AG08395 (cell line): ENCODE measurements at places on chromosomes 12 and 14.
A peak's percentile ranks its signal among the peaks of the same experiment; 100 is the strongest.

DNA sequence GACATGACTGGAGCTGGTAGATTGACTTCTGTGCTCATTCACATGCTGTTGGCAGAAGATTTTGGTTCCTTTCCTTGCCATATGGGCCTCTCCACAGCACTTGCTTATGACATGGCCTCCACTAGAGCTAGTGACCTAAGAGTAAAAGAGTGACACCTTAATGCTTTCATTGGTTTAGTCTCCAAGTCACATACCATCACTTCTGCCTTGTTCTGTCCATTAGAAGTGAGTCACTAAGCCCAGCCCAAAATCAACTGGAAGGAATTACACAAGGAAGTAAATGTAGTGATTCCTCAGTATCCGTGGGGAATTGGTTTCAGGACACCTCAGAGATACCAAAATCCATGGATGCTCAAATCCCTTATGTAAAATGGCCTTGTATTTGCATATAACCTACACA, 81.3 kb downstream of the PPHLN1 start:
- no peak for DNase-seq

- DNase-seq = no peak
These were observed 400.3 kb downstream of the ZFP36L1 start for GRCh38 chr14:68392393-68393141.

DNA sequence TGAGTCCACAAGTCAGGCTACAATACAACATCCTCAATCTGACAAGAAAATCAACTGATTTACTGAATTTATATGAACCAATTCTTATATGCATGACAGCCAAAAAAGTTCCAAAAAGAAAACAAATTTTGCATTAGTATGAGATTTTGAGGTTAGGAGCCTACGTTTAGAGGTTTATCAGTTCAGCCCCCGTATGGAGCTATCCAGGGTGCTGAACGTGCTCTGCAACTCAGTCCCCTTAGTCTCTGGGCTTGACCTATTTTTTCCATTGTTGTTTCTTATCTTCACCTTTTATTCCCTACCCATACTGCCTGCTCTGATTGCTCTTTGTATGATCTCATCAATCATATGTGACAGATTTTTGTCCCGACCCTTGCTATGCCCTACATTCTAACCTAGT, 693.0 kb downstream of the NRXN3 start:
- peak; percentile 2 for DNase-seq

- no peak for DNase-seq
These were observed 27.0 kb downstream of the CCDC85C start for GRCh38 chr14:99576761-99577705.

GRCh38 chr12:27343255-27344000, 10.8 kb downstream of the BMAL2 start:
- DNase-seq = peak; percentile 89

DNA sequence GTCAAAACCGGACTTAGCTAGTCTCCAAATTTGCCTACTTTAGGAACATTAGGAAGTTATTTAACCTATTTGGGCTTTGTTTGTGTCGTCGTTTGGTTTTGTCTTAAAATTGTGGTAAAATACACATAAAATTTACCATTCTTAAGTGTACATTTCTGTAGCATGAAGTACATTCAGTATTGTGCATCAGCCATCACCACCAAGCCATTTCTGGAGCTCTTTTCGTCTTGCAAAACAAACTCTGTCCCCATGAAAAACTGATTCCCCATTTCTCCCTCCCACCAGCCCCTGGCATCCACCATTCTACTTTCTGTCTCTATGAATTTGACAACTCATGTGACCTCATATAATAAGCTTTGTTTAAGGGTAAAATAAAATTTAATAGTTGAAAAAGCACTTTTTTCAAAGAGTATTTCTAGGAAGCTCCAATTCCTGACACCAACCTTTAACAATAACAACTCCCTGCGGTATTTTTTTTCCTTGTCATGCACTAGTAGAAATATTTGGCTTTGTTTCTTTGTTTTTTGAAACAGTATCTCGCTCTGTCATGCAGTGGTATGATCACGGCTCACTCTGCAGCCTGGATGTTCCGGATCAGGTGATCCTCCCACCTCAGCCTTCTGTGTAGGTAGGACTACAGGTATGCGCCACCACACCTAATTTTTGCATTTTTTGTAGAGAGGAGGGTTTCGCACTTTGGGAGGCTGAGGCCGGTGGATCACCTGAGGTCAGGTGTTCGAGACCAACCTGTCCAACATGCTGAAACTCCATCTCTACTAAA, 3.6 kb upstream of the UBC start:
- no peak for DNase-seq

DNA sequence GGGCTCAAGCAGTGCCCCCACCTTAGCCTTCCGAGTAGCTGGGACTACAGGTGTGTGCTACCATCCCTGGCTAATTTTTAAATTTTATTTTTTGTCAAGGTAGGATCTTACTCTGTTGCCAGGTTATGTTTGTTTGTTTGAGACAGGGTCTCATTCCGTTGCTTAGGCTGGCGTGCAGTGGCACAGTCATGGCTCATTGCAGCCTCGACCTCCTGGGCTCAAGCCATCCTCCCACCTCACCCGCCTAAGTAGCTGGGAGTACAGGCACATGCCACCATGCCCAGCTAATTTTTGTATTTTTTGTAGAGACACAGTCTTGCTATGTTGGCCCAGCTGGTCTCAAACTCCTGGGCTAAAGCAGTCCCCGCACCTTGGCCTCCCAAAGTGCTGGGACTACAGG, 83.3 kb upstream of the KCNH3 start:
- DNase-seq = no peak

DNA sequence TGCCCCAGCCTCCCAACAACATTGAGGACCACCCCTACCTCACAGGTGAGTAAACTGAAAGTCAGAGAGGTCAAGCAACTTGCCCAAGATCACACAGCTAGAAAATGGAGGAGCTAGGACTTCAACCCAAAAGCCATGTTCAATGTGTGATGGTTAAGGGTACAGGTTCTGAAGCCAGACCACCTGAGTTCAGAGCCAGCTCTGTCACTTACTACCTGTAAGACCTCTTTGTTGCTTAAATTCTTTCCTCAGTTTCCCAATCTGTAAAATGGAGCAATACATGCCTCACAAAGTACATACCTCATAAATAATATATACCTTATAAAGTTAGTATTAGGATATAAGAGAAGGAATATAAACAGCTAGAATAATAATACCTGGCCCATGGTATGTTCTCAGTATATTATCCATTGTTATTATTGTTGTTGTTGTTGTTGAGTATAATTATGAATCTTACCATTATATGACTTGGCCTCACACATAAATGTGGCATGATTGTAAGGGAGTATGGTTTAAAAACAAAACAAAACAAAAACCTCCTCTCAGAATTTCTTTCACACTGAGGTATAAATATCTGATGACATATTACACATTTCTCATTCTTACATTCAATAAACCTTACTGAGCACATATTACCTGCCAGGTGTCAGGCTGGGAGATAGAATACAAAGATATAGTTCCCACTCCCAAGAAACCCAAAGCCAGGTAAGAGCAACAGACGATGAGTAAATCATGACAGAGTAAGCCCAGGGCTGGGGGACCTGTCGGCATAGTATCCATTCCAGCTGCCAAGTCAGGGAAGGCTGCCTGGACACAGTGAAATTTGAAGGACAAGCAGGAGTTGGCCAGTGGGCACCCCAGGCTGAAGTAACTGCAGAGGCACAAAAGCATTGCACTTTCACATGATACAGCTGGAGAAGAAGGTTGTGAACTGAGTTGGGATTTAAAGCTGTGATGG, 19.6 kb downstream of the CMKLR1 start:
- DNase-seq = no peak

GRCh38 chr14:96502621-96503305, 581 bp downstream of the PAPOLA start:
- DNase-seq = peak; percentile 34

GRCh38 chr12:117684471-117684870, 284.3 kb downstream of the KSR2 start:
- DNase-seq = no peak

- DNase-seq = no peak
These were observed 62.6 kb downstream of the FAR2 start for GRCh38 chr12:29211696-29212095.

DNA sequence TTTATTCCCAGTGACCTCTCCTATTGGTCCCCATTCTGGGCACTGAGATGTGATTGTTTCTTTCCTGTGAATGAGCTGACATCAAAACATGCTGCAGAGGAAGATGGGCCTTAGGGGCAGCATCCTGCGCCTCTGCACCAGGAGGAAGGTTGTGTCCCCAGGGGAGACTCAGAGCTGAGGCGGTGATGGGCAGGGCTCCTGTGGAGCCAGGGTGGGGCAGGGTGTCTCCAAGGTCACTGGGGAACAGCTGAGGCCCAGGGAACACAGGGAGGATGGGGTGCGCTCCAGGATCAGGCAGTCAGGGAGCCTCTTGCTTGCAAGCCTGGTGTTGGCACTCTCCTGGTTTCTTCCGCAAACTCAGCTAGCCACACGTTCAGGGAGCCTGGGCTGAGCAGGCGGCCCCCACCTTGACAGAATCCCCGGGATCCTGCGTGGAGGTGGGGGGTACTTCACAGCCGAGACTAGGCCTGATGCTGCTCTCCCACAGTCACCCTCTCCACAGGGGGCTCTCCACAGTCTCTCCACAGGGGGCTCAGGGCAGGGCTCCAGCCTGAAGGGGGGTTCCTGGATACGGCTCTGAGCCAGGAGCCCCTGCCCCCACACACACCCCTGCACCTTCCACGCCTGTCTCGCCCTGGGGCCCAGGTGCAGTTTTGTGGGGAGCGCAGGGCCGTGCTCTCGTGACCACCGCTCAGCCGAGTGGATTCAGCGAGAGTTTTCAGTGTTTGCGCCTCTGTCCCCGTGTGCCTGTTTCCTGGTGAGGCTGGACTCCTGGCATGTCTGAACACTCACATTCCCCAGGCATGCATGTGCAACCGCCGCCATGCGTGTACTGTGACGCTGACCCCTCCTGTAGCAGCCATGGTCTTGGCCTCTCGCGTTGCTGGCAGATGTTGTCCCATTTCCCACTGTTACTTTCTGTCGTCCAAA, 264.7 kb downstream of the SEC23A start:
- DNase-seq = no peak

- no peak for DNase-seq
These were observed 48.8 kb downstream of the DDX11 start for GRCh38 chr12:31122481-31122880.

DNA sequence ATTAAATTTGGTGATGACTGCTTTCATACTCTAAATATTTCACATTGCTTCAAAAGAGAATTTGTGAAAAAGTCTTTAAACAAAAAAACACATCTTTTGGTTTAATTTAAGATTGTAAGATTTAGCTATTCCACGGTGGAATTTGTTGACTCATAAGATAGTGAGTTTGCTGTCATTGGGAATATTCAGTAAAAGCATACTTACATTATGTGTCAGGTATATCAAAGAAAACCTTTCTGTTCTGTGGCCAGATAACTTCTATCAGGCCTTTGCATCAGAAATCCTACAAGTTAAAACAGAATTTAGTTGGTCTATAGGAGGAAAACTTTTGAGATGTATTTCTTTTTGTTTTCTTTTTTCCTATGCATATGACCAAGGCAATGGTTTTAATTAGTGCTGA, 148.8 kb upstream of the E2F7 start:
- peak; percentile 43 for DNase-seq

- no peak for DNase-seq
These were observed 139.8 kb downstream of the ANO6 start for GRCh38 chr12:45355730-45356129.

DNA sequence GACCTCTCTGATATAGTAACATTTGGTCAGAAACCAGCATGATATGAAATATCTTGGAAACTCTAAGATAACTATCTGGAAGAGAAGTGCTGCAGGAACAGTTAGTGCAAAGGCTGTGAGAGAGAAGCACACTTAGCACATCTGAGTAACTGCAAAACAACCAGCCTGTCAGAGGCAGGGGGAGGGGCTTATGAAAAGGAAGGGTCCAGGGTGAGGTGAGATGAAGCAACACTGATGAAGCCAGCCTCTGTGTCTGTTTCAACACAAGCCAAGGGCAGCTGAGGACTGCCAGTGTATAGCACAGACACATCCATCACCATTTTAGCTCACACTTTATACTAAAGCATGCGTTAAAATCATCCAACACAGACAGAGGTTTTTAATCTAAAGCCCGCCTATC, 37.4 kb upstream of the OVCH1 start:
- no peak for DNase-seq

DNA sequence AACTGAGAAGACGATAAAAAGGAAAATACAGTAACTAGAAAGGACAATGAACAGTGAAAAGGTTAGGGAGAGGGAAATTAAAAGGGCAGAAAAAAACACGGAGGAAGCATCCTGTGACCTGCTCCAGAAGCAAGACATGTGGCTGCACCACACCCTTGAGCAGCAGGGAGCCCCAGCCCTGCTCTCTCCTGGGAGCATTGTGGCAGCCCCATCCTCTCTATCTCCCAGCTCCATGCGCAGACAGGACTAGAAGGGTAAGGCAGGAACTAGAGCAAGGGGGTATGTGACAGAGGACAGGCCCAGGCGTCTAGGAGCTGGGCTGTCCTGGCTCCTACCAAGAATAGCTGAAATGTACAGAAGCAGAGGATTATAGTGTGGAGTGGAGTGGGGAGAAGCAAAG, 38.6 kb upstream of the SMUG1 start:
- no peak for DNase-seq

DNA sequence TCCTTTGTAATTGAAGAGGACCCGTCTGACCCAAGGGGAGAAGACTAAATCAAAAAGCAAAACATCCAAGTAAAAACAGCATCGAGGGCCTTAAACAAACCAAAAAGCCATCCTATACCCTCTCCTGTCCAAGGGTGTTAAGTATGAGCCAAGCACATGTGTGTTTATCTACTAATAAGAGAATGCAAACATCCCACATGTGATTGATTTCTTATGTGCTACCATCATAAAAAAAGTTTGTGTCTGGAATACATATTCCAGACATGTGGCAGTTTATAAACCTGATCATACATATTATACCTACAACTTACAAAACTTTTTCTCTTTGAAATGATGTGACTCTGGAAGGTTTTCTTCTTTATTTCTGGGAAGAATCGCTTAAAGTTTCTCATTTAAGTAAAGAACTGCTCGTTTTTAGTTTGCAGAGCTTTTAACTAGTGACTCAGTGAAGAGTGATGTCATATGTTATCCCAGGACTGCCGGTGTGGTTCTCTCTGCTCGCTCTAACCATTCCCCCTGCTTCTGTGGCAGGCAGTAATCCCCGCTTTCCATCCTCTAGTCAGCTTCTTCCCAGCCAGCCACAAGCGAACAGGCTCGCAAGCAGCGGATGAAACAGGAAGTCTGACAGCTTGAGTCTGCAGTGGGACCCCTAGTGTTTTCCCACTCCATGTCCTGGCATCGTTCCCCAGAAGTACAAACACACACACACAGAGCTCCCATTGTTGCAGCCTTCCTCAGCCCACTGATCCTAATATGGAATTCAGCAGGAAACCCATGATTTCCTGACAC, 431 bp upstream of the RHOJ start:
- peak; percentile 74 for DNase-seq
